ENCODE measurements at places on chromosomes 12 and 14.

DNA sequence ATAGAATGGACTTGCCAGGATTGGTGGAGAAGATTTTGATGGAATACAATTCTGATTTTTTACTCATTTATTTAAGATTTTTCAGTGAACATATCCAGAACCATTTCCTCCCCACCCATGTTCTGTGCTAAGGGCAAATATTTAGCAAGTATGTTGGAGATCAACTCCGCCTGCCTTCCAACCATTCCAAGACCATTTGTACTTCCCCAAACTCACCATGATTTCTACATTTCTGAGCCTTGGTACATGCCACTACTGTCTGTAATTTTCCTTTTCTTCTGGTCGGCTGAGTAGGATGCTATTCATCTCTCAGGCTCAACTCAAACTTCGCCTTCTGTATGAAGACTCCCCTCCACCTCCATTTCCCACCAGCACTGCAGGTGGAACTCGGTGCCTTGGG, 150.6 kb downstream of the NTF3 start:
- no peak for DNase-seq

DNA sequence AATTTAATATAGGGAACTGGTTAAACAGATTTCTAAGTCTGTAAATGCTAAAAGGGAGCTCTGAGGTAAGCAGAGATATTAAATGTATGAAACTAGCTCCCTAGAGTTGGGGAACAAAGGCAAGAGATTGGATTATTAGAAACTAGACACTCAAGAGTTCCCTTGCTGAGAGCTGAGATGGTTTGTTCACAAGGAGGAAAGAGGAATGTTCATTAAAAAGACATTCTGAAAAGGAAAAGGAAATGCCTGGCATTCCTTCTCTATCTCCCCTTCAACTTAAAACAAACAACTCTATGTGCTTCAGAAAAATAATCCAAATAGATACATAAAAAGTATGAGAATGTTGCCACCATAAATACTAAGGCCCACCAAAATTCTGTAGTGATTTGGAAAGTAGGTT, 73.7 kb downstream of the GALNT4 start:
- DNase-seq, result no peak

- DNase-seq, result no peak
These were observed 357.7 kb downstream of the ETNK1 start for GRCh38 chr12:22982635-22983034.

- DNase-seq, result no peak
These were observed 49.5 kb downstream of the PRMT8 start for GRCh38 chr12:3540387-3540990.

GRCh38 chr12:112479413-112479812, 60.7 kb downstream of the PTPN11 start:
- no peak for DNase-seq
